ENCODE measurements at places on chromosomes 7 and 10.

- no peak for DNase-seq
Observed at GRCh38 chr10:124536496-124537050, 75.0 kb downstream of the LHPP start.

GRCh38 chr7:1710936-1711335 is 40.9 kb downstream of the ELFN1 start:
- DNase-seq: no peak

- DNase-seq: no peak
Observed at GRCh38 chr7:68238204-68238805, 1241.7 kb downstream of the TYW1 start.

DNA sequence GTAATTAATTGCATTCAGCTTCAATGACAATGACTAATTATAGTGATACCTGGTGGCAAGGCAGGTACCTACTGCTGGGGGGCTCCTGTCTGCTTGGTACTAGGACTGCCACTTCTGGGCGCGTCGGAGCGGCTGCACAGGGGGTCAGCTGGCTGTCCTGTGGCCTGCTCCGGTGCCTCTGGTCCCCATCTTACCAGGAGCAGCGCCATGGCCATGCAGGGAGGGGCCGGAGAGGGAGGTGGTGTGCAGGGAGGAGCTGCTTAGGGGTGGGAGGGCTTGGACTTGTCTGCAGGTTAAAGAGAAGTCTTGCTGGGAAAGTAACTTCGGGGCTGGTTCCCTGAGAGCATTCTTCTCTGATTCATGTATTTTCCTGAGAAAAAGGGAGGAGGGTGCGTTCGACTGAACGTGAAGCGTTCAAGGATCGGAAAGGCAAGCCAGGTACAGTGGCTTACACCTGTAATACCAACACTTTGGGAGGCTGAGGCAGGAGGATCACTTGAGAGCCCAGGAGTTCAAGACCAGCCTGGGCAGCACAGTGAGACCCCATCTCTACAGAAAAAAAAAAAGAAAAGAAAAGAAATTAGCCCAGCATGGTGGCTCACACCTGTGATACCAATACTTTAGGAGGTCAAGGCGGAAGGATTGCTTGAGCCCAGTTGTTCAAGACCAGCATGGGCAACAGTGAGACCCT is 15.4 kb downstream of the CUX1 start:
- DNase-seq: no peak

DNA sequence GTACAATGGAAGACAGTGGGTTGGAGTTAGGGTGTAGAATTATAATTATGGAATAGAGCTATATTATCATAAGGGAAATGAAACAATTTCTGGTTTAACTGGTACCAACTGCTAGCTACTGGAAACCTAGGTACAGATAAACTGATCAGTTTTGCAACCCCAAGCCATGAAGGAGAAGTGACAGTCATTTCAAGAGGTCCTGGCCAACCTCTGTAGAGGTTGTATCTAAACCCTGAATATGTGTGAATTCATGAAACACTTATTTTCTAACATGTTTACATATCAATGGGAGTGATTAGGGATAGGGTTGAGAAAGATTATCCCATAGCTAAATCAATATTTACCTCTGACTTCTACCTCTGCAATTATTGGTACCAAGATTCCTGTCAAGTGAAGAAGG is 29.9 kb upstream of the CC2D2B start:
- DNase-seq: no peak

DNA sequence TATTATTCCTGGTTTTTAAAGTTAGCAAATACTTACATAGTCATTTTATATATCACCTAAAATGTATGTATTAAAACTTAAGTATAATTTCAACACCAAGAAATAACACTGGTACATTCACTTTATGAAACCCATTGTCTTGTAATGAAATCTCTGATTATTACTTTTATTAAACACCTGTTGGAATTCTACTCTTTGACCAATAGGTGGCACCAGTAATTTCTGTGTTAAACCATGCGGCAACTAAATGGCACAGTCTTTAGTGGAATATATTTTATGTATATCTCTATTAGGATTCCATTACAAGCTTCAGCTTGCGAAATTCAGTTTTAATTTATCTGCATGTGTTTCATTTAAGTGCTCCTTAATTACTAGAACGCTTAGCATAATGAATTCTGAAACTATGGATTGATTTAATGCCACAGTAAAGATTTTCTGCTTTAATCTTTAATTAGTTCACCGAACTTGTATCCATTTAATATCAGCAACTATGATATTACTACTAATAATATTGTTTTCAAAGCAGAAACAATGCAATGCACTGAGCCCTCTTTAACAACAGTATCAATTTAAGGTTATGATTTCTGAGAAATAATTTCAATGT is 181.3 kb downstream of the MAGI2 start:
- peak; percentile 50 for DNase-seq

DNA sequence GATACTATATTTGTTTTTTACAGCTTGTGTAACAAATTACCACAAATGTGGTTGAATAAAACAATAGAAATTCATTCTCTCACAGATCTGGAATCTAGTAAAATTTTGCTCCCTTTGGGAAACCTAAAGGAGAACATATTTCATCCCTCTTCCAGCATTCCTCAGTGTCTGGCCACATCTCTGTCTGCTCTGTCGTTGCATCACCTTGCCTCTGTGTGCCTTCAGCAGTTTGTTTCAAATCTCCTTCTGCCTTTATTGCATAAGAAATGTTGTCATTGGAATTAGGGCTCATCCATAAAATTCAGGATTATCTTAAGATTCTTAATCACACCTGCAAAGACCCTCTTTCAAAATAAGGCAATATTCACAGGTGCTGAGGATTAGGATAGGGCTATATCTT is 14.5 kb downstream of the OR2A14 start:
- no peak for DNase-seq

DNA sequence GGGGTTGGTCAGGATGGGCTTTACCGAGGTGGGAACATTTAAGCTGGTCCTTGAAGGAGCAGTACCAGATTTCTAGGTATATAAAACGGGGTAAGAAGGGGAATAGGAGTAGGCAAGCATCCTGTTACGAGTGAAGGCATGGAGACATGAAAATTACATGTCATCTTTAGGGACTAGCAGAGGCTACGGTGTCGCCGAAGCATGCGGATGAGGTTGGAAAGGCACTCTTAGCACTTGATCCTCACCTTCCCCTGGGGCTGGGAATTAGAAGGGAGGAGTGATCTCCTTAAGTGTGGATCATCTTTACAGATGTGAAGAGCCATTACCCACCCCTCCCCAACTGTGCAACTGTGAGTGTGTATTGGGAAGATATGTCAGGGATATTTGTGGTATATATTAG is 13.8 kb upstream of the ZRANB1 start:
- DNase-seq: no peak

- no peak for DNase-seq
Observed at GRCh38 chr7:99385564-99385963, 11.0 kb downstream of the ARPC1B start.

GRCh38 chr7:21543528-21544302 is 876 bp downstream of the DNAH11 start:
- DNase-seq: peak; percentile 63

DNA sequence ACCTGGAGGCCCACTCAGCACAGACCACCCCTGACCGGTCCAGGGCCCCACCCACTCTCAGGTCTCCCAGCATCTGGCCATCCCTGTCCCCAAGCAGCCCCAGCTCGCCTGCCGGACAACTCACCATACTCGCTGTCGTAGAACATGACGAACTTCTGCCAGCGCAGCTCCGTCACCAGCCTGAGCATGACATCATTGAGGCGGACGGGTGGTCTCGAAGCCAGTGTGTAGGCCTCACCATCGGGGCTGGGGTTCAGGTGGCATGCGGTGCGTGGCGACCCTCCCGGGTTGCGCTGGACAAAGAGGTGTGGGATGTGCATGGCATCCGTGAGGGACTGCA is 160.4 kb downstream of the GRID1 start:
- DNase-seq: no peak

- DNase-seq: no peak
Observed at GRCh38 chr7:102864958-102865357, 47.8 kb upstream of the LRRC17 start.

DNA sequence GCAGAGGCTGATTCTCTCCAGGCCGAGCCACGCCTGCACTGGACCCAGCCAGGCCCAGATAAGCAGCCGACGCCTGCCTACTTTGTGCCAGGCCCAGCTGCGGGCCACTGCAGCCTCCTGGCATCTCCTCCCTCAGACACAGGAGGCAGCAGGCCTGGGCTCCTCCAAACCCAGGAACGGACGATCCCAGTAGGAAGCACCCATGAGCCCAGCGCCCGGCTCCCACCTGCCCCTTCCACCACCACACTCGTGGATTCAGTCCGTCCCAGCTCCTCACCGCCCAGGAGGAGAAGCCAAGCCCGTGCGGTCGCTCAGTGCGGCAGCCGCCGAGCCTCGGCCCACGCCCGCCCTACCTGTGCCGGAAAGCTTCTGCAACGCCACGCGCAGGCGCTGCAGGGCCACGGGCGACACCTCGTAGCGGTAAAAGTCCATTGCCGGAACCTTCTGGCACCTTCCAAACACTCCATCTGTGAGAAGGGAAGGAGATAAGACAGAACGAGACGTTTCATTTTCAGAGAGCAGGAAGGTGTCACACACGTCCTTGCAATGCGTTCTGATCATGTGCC is 271.1 kb downstream of the PTPRN2 start:
- no peak for DNase-seq

GRCh38 chr10:34145715-34146114 is 669.4 kb downstream of the PARD3 start:
- DNase-seq: peak; percentile 85

DNA sequence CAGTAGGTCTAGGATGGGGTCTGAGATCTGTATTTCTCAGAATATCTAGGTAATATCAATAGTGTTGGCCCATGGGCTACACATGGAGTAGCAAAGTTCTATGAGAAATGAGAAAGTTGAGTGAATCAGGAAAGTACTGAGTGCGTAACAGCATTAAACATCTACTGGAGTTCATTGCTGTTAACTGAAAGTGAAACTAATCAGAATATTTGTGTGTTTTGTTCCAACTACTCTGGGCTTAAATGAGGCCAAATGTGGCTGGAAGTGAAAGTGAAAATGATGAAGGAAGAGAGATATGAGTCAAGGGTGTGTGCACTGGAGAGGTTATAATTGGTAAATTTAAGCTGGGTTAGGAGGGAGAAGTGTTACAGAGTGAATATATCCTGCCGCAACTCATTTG is 46.5 kb downstream of the TMEM106B start:
- DNase-seq: peak; percentile 40

DNA sequence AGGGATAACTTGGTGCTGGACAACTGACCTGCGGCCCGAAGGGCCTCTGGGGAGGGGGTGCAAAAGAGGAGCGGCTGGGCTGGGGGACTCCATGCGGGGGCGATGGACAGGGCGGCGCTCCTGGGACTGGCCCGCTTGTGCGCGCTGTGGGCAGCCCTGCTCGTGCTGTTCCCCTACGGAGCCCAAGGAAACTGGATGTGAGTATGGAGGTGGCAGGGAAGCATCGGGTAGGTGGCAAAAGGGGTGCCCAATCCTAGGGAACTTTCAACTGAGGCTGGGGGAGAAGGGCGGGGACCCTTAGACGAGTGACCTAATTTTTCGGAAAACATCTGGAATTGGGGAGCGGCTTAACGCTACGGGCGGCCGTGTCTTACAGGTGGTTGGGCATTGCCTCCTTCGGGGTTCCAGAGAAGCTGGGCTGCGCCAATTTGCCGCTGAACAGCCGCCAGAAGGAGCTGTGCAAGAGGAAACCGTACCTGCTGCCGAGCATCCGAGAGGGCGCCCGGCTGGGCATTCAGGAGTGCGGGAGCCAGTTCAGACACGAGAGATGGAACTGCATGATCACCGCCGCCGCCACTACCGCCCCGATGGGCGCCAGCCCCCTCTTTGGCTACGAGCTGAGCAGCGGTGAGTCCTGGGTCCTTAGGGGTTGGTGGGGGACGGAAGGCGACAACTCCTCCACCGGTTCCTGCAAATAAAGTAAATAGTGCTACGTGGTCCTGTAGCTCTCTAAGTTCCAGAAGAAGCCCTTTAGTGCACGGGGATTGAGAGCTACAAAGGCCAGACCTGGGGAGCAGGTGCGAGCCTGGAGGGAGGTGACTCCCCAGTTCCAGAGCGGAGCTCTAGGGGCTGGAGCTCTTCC is 622 bp downstream of the WNT16 start:
- DNase-seq: peak; percentile 30

DNA sequence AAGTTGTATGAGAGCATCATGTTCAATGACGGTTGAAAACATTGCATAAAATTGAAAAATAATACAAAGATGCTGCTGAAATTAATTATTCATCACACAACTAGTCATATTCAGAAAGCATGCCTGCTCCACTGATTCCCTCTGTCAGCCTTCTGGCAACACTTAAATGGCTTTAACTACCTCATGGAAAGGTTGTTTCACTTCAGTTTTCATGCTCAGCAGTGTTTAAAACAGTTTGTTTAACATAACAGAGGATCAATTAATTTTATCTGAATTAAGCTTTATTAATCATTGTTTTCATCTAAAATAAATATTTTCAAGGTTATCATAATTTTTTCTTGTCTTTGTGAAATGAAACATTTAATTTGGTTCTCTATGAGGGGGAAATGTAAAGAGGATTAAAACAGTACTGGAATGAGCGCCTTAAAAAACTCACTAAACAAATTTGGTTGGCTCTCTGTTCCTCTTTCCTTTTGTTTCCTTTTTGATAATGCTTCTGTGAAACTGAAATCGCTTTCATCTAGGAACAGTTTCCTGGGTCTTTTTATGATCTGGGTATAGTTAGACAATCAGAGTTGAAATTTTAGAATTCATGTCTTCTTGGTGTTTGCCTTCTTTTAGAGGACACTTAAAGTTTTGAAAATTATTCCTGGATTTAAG is 427.4 kb downstream of the SH2D4B start:
- no peak for DNase-seq

- DNase-seq: peak; percentile 96
Observed at GRCh38 chr10:96614515-96614914, 27.7 kb upstream of the TM9SF3 start.

GRCh38 chr7:69516238-69516820 is 81.9 kb upstream of the AUTS2 start:
- DNase-seq: no peak

DNA sequence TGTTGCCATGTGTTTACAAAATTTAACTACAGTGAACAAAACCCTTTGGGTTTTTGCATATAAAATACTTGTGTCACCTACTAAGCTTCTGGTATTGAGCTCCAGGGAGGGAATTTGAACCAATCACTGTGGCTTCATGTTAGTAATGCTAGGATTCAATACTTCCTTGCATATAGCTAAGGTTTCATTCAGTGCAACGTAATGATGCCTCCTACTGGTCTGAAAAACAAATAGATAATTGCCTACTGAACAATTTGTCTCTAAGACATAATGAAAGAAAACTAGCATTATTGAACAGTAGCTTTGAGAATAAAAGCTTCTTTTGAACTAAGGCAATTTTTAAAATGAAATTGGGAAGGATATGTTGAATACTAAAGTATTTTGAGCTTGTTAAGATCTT is 244.4 kb downstream of the ZWINT start:
- DNase-seq: no peak

GRCh38 chr7:42152329-42153205 is 84.4 kb downstream of the GLI3 start:
- no peak for DNase-seq

Measured in EL (cell line).